ENCODE measurements at places on chromosomes 2 and 18.

DNA sequence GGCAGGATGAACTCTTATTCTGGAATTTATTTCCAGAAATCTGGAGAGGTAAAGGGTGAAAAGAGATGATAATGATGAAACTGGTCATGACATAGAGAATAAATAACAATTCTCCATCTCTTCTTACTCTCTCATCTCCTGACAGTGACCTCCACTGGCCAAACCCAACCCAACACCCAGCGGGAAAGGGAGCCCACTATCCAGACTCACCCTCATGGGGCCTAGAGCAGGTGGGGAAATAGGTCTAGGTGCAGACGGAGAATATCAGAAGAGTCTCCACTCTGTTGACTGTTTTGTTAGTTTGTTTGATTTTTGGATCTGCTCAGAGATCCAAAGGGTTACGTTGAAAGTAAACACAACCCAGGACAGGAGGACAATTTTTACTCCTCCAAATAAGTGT lies 263.2 kb upstream of the PARD3B start:
- DNase-seq, result no peak

DNA sequence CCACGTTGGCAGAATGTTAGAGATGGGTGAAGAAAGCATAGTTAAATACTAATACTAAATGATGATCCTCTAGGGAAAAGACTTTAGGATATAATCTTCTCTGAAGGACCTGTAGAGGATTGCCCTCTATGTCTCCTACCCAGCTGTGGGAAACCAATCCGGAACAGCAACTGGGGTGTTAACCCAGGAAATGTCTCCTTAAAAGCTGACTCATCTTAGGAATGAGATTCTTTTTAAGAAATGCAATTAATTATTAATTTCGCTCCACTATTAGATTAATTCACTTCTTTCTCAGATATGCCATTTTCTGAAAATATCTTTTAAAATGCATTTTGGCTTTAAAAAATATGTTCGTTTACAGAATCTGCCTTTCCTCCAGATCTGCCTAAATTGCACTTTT lies 7.4 kb downstream of the SCN3A start:
- DNase-seq, result no peak

DNA sequence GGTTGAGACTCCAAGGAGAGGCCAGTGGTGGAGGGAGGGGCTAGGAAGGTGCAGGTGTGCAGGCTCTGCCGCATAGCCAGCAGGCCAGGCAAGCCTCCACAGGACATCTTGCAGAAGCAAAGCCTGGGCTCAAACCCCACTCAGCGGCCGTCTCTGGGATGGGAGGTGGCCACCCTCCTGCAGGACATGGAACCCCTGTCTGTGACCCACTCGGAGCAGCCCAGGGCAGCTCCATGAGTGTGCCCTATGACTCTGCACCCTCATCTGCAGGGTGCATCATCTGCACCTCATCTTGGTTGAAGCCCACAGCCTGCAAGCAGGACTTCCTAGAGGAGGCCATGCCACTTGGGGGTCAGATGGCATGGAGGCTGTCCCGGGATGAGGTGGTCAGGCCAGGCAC lies 46.3 kb downstream of the GPC1 start:
- DNase-seq, result no peak

DNA sequence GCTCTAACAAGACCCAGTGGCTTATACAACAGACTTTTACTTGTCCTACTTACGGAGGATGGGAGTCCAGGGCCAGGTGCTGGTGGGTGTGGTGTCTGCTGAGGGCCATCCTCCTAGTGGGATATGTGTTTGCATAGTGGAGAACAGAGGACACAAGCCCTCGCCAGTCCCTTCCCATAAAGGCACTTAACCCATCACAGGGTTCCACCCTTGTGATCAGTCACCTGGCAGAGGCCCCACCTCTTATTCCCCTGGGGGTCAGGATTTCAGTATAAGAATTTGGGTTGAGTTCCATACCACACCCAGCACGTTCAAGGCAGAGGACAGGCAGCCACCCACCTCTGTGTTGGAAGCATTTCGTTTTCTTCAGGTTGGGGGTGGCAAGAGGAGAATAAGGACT lies 259.0 kb downstream of the AGAP1 start:
- DNase-seq, result no peak

- no peak for DNase-seq
Observed at GRCh38 chr2:144241801-144242200, 278.1 kb downstream of the ZEB2 start.

DNA sequence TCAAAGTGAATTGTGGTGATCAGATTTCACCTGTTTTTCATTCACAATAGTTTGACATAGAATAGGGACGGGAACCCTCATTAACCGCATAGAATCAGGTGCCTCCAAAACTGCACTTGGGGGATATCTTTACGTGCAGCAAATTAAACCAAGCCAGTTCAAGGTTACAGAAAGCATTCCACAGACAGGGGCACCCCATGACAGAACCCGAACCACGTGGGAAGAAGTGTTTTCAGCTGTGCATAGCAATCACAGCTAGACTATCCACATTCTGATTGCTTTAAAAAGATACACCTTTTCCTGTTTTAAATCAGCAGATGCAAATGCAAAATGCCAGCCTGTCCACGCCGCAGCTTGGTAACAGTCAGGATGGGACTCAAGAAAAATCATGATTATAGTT lies 205.8 kb downstream of the ANAPC1 start:
- no peak for DNase-seq

GRCh38 chr2:237122214-237122666 lies 36.6 kb downstream of the COPS8 start:
- peak; percentile 45 for DNase-seq

GRCh38 chr2:212528106-212528856 lies 10.3 kb downstream of the ERBB4 start:
- no peak for DNase-seq

- no peak for DNase-seq
Observed at GRCh38 chr2:26035090-26035743, 1.3 kb downstream of the RAB10 start.

DNA sequence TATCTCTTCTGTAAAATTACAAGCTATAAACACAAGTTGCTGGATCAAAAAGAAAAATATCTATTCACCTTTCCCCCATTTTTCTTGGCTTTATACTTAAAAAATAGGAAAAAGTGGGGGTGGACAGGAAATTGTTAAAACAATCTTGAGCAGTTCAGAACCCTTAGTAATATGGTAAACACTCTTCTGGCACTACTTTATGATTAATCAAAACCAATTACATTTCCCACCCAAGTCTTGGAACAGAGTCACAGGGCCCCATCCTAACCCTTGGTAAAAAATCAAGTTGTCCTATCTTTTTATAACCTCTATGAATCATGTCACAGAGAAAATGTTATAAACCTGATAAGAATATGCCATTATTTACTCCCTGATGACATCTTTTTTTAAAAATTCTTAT lies 328.2 kb upstream of the LYPD1 start:
- DNase-seq, result no peak

DNA sequence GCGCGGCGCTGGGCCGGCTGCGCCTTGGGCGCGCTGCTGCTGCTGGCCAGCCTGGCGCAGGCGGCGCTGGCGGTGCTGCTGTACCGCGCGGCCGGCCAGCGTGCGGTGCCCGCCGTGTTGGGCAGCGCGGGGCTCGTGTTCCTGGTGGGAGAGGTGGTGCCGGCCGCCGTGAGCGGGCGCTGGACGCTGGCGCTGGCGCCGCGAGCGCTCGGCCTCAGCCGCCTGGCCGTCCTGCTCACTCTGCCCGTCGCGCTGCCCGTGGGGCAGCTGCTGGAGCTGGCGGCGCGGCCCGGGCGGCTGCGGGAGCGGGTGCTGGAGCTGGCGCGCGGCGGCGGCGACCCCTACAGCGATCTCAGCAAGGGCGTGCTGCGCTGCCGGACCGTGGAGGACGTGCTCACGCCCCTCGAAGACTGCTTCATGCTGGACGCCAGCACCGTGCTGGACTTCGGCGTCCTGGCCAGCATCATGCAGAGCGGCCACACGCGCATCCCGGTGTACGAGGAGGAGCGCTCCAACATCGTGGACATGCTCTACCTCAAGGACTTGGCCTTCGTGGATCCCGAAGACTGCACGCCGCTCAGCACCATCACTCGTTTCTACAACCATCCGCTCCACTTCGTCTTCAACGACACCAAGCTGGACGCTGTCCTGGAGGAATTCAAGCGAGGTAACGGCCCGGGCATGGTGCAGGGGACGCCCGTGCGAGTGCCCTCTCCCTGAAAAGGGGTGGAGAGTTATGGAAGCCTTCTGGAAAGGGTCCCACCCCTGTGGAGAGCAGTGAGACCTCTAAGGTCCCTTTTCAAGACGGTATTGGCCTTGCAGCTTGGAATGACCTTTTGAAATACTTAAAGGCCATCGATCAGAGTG lies 1.0 kb downstream of the CNNM3 start:
- no peak for DNase-seq

- no peak for DNase-seq
Observed at GRCh38 chr2:228819701-228820100, 451.4 kb downstream of the PID1 start.

GRCh38 chr2:222293660-222294630 lies 4.9 kb downstream of the PAX3 start:
- no peak for DNase-seq

GRCh38 chr2:174807931-174808330 lies 43.7 kb upstream of the CHRNA1 start:
- no peak for DNase-seq

- no peak for DNase-seq
Observed at GRCh38 chr18:48921305-48922225, 29.2 kb downstream of the SMAD7 start.

DNA sequence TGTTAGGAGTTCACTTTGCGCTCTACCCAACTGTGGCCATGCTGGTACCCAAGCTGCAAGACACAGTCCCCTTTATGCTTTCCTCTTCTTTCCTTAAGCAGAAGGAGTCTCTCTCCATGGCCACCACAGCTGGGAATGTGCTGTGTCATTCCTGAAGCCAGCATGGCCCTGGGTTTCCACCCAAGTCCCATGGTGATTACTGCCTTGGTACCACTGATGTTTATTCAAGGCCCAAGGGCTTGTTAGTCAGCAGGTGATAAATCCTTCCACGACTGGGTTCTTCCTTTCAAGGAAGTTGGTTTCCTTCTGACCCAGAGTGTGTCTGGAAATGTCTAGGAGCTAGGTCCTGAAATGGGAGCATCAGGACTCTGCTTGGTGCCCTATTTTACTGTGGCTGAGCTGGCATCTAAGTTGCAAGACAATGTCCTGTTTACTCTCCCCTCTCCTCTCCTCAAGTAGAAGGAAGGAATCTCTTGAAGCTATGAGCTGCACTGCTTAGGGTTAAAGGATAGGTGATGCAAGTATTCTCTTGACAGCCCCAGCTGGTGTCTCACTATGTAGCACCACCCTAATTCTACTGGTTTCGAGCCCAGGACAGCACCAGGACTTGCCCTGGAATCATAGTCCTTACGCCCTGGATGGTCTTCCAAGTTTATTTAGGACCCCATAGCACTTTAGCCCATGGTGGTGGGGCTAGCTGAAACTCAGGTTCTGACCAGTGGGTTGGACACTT lies 18.7 kb upstream of the NUP35 start:
- no peak for DNase-seq
